BE2C (cell line): ENCODE measurements at places on chromosomes 12 and 14.

DNA sequence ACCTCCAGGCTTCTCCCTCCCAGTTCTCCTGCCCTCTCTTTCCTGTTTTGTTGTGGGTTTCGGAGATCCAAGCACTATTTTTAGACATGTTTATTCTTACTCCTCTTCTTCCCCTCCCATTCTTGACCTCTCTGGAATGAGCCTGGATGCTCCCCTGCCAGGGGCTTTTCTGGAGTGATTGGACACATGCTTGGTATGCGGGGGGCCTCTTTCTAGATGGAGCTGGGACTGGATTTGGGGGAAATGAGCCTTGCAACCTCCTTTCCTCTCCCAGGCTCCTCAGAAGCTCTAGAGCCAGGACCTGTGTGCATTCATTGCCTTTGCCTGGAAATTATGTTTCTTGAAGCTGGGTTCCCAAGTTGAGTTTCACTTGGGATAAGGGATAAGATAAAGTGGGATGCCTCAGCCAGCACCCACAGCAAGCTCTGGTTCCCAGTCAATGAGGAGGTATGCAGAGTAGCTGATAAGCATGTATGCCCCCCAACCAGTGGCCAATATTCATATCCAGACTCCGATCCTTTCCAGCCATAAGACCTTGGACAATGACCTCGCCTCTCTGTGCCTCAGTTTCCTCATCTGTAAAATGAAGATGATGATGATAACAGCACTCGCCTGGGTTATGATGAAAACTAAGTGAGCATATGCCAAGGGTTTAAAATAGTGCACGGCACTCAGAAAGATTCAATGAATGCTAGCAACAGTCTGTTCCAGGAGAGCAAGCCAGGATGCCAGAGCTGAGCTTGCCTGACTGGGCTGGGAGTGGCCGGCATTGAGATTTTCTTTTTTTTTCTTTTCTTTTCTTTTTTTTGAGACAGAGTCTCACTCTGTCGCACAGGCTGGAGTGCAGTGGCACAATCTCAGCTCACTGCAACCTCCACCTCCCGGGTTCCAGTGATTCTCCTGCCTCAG is 97.8 kb downstream of the SCARB1 start:
- DNase-seq, result no peak

GRCh38 chr12:82470906-82471512 is 112.7 kb downstream of the METTL25 start:
- DNase-seq, result no peak

- peak; percentile 97 for DNase-seq
Measured at GRCh38 chr14:90454041-90455000, 57.5 kb downstream of the CALM1 start.

- DNase-seq, result peak; percentile 54
Measured at GRCh38 chr12:107134558-107134957, 41.2 kb upstream of the CRY1 start.

DNA sequence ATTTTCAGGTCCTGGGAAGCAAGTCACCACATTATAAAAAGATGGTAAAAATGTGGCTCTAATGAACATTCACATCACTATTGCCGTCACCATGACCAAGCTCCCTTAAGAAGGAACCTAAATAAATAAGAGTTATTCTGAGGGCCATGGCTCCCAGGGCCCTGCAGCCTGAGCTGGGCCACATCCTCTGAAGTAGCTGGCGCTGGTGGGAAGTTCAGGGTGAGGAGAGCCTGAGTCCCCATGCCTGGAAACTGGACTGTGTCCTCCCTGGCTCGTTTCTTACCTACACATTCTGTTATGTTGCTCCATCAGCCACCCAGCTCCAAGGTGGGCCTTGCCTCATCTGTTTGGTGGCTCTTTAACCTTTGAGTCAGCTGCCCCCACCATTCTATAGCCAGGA is 42.5 kb downstream of the TSPAN11 start:
- DNase-seq, result no peak
